ENCODE measurements at places on chromosomes 13 and 19.
A peak's percentile ranks its signal among the peaks of the same experiment; 100 is the strongest.

- DNase-seq: no peak
Measured at GRCh38 chr13:101775267-101775666, 322.8 kb downstream of the ITGBL1 start.

- DNase-seq: no peak
Measured at GRCh38 chr19:4197625-4198466, 15.4 kb downstream of the ANKRD24 start.

DNA sequence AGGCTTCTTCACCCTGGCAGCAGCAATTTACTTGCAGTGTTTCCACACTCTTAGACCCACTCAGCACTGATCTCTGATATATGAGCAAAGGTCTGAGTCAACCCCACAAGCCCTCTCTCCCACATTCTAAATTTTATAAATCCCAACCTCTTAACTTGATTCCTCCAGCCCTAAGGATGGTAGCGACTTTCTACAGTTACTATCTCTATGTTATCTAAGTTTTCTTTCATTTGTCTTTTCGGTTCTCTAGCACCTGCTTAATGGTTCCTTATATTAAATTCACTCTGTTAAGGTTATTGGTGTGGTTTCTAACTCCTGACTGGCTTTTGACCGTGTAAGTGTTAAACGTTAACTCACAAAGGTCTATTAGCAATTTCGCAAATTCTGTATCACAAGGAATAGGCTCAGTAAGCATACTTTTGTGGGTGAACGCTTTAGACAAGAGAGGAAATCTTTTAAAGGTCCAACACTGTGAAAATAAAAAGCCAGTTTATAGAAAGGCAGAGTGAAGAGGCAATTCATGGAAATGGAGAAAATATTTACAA, 99.3 kb downstream of the DLEU7 start:
- no peak for DNase-seq

GRCh38 chr19:14375055-14375581, 6.1 kb upstream of the ADGRE5 start:
- DNase-seq: peak; percentile 51

DNA sequence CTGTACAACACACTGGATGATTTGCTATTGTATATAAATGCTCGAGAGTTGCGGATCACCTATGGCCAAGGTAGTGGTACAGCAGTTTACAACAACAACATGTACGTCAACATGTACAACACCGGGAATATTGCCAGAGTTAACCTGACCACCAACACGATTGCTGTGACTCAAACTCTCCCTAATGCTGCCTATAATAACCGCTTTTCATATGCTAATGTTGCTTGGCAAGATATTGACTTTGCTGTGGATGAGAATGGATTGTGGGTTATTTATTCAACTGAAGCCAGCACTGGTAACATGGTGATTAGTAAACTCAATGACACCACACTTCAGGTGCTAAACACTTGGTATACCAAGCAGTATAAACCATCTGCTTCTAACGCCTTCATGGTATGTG, 21.5 kb downstream of the OLFM4 start:
- no peak for DNase-seq

GRCh38 chr19:48625891-48626327, 6.6 kb downstream of the SPHK2 start:
- no peak for DNase-seq

DNA sequence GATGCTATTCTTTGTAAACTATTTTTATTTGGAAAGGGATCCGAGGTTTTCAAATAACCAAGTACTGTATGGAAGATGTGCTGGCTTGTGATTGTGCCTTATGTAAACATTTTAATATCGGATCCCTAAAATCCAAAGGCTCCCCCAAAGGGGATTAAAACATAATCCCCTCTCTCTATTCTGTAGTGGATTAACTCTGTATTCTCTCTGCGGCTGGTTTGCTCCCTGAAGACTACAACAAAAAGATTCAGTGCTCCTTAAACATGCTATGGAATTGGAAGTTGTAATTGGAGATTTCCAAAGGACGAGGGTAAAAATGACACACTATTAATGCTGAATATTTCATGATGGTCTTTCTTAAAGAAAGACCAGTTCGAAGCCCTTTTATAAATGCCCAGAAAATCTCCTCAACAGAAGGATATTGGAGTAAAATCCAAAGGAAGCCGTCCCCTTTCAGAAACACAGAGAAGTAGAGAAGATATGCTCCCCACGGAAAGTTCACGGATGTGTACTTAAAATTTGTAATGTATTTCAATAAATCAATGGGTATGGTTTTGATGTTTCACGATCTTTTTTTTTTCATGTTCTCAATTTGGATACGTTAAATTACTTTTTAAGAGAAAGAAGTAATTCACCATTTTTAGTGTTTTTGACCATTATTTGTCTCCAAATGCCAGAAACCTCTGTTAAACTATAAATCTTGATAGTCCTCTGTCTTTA, 6.5 kb downstream of the MAB21L1 start:
- no peak for DNase-seq

DNA sequence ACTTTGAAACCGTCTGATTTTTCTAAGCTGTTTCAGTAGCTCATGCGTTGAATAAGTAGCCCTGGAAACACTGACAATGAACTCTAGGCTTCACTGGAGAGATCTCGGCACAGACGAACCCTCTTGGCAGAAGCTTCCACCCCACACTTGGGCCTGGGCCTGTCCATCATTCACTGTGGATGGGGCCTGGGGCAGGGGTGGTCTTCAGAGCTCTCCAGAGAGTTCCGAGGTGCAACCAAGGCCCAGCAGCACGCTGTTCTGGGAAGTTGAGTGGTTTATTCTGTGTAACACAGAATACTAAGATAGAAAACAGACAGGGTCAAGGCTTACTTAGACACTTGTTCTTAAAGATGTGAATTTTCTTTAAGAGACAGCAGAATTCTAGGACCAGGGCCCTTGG, 21.9 kb downstream of the NAXD start:
- DNase-seq: no peak

GRCh38 chr19:8827277-8827676, 4.8 kb downstream of the ZNF558 start:
- no peak for DNase-seq

DNA sequence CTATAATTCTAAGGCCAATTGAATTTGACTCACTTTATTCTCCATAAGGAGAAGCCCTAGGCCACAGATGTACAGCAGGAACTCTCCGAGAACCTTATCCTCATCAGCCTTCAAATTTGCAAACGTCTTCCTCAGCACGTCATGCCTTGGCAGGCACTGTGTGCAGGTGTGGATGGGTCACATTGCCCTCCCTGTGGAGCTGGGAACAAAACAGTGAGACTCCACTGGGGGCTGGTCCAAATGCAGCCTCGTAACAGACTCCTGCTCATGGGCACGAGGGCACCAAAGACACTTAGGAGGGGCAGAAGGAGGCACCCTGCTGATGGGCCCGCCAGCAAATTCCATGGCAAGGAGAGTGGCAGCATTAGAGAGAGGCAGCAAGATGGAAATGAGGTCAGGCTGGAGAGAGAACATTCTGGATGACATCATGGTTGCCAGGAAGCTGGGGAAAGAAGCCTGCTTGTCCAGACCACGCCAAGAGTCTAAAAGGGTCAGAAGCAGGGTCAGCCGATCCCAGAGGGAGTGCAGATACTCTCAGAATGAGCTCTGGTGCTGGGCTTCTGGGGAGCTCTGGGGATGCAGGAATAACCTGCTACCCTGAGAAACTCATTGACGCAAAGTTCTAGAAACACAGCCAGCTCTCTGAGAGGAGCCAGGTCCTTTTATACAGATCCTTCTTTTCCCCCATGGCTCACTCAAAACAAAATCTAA, 242.2 kb downstream of the B3GLCT start:
- no peak for DNase-seq

DNA sequence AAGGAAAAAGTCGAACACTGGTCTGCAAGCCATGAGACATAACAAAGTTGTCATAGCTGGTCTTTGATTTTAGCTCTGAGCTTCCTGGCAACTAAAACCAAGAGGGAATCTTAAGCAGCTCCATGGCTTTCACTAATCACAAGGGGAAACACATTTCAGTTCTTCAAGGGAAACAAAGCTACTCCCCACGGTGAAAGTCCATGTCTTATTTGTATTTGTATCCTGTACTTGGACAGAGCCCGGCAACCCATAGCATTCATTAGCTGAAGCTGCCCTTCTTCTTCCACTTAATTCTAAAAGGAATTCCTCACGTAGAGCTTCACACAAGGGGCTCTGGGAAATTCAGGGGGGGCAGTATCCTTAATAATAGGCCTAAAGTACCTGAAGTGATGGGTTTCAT, 128.9 kb downstream of the RGCC start:
- no peak for DNase-seq

- DNase-seq: no peak
Measured at GRCh38 chr13:102132777-102133295, 269.0 kb downstream of the FGF14 start.

GRCh38 chr19:33193865-33194362, at the start of gene LRP3:
Gene LRP3 (plus strand): TSS chr19:33194330. CDS start chr19:33194786, 456 bp downstream.
- DNase-seq: no peak

DNA sequence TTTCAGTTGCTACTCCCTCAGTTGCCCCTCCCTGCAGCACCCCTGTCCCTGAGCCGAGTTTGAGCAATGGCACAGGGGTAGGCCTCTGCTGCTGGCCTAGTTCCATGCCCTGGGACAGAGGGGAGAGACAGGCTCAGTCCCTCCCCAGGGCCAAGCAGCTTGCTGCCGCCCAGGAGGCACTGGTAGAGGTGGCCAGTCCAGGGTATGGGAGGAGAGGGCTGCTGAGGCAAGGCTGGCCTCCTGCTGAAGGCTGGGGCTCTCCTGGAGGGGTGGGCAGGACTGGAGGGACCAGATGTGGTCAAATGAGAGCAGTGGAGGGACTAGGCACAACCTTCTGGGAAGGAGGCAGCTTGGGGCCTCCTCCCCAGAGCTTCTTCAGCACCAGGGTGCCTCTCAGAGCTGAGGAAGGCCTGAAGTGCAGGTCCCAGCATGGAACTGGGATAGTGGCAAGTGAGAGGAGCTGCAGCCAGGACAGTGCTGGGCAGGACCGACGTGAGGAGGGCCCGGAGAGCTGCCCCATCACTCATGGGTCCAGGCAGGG, 29.8 kb upstream of the VSTM2B start:
- DNase-seq: no peak

- no peak for DNase-seq
Measured at GRCh38 chr19:3367628-3368440, 1.5 kb downstream of the NFIC start.

GRCh38 chr13:99281811-99282263, 23.7 kb upstream of the GPR18 start:
- DNase-seq: peak; percentile 15

DNA sequence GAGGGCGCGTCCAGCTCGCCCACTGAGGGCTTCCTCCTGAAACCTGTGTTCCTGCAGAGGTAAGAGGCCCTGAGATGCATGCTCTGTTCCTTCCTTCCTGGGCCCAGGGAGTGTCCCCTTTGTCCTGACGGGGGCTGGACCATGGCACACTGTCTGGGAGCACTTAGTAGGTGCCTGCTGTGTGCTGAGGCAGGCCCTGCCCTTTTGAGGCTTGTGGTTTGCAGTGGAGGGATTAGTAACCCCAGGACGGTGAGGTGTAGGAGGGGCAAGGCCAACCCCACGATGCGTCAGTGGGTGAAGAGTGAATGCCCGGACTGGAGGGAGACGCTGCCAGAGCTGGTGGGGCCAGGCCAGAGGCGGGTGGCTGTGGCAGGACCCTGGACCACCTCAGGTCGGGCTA, 11.2 kb upstream of the F2RL3 start:
- no peak for DNase-seq

All from hematopoietic multipotent progenitor cell treated with erythropoietin and hydrocortisone succinate and interleukin-3 and kit ligand, for 8 days (in vitro differentiated cells).